Ascending aorta (tissue), 2 donors: ENCODE measurements at places on chromosomes 6 and 20. TPM values are rescaled to one million over a fixed set of nuclear protein-coding genes. Genes with fewer than 3 reads are reported as not detected.

DNA sequence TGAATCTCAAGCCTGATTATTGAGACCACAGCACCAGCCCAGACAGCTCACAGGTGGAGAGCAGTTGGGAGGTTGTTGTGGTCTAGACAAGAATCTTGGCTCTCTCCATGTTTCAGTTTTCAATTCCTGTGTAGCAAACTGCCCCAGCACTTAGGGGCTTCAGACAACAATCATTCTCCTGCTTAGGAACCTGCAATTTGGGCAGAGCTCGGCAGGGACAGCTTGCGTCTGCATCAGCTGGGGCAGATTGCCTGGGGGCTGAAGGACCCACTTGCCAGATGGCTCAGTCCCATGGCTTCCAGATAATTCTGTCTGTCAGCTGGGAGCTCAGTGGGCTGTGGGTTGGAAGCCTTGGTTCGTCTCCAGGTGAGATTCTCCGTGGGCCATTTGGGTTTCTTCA is 6.9 kb downstream of the TGM6 start:
- DNase-seq: no peak

GRCh38 chr6:83097204-83097603 is 29.7 kb downstream of the DOP1A start:
- DNase-seq: no peak

DNA sequence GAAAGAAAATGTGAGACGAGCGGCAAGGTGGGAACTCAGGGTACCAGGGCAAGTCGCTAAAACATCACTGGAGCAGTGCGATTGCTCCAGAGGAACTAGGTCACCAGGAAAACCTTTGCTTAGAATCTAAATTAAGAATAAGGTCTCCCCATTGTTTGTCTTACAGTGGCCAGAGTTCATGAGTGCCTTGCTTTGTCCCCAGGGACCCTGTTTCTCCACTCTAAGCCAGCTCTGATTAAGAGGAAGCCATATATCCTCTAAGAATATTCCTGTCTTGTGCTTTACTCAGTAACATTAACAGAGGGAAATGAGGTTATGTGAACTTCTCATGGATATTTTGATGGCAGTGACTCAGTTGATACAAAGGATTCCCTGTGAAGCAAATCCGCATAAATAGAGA is 305.8 kb downstream of the CD83 start:
- DNase-seq: no peak

GRCh38 chr20:48317578-48317977 is 510.2 kb downstream of the PREX1 start:
- DNase-seq: no peak

- no peak for DNase-seq
Measured at GRCh38 chr6:117512987-117513573, 30.6 kb downstream of the DCBLD1 start.

GRCh38 chr6:55812509-55812908 is 62.9 kb downstream of the BMP5 start:
- no peak for DNase-seq

DNA sequence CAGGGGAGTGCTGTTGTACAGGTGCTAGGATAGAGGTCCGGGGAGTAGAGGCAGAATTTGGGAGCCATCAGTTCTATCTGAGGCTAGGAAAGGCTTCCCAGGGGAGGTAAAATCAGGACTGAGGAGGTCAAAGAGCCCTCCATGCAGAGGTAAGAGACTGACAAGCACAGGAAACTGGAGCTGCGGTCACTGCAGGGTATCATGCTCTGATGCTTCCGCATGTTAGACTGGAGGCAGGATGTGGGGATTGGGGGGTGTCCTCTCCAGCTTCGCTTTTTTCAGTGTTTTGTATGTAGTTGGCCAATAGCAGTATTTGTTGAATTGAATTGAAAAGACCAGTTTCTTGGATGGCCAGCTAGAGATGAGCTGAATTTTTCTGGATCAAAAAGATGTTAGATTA is 87.8 kb downstream of the SLC22A3 start:
- no peak for DNase-seq

GRCh38 chr20:16801919-16802651 is 53.9 kb downstream of the OTOR start:
- DNase-seq: no peak

DNA sequence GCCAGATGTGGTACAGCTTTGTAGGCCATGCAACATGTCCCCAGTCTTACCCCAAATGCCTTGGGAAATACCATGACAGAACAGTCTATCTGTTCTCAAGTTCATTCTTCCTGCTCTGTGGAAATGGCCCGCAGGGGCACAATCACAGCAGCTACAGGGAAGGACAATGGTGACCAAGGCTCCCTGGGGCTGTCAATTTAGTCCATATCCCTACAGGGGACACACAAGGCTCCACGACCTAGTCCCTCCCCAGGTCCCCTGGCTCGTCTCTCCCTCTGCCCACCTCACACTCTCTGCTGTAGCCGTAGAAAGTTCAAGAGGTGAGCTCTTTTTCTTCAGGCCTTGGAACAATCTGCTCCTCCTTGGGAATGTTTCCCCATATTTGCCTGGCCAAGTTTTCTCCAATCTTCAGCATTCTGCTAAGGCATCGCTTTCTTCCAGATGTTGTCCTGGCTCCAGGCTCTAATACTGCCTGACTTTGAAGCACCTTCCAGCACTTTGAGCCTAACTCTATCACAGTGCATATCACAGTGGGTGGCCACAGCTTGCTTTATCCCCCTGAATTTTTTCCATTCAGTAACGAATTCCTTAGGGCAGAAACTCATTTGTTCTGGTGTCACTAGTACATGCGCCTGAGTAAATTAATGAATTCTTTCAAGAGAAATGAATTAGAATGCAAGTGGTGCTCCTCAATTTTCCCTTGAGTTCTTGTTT is 92.6 kb downstream of the MAP3K7 start:
- DNase-seq: no peak

GRCh38 chr6:169837529-169838250 is 86.3 kb downstream of the ERMARD start:
- no peak for DNase-seq

GRCh38 chr6:12911427-12911826 is 194.9 kb downstream of the PHACTR1 start:
- no peak for DNase-seq

- no peak for DNase-seq
Measured at GRCh38 chr6:36788186-36788585, 51.1 kb downstream of the CPNE5 start.

- DNase-seq: no peak
Measured at GRCh38 chr6:4965562-4966389, 38.1 kb downstream of the RPP40 start.

DNA sequence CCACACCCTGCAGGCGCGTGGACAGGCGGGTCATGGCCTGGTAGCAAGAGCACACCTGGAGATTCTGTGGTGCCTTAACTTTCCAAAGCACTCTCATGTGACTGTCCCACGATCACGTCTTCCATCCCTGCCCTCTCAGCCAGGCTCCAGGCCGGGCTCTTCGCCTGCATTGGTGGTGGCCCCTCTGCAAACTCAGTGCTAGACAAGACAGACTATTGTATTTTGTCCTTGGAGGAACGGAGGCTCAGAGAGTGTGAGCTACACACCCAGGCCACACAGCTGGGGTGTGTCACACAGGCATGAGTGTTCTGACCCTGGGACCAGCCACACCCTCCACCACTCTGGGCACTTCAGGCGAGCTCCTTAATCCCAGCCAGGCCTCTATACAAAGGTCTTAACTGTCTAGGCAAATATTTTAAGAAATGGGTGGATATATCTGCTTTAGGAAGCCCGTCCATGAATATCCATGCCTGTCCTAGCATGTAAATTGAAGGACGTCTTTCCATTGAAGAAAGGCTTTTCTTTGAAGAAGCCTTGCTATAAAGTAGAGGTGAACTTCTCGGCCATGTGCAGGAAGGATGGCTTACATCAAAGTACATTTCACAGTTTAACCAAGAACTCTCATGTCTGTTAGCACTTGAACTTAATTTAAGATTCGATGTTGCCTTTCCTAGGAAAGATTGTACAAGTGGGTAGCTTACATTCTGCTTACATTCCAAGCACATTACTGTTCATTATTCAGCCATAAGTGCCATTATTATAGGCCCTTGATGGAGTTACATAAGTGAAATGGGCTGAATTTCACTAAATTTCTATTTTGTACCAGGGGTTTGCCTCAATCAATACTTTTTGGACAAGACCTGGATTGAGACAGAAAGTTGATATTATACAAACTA is 263.9 kb downstream of the DLL1 start:
- no peak for DNase-seq

DNA sequence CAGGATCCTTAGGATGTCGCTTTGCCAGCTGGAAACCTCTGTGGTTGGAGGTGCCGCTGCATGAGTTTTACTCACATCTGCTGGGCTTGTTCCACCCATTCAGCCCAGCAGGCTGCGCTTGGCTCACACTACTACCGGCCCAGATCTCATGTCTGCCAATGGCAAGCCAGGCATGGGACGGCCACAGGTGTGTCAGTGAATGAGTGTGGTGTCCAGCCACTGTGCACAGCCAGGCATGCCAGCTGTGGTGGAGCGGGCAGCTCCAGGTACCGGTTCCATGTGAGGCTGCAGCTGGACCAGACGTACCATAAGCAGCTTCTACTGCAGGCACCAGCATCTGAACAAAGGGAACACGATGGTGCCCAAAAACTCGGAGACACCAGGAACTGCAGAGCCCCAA is 33.1 kb upstream of the ASF1A start:
- DNase-seq: no peak

- no peak for DNase-seq
Measured at GRCh38 chr6:68639826-68640490, 4.9 kb downstream of the ADGRB3 start.

GRCh38 chr20:33606118-33606771 is 55.9 kb upstream of the C20orf144 start:
- DNase-seq: no peak

GRCh38 chr6:10505529-10505928 is 15.6 kb upstream of the GCNT2 start:
- no peak for DNase-seq

- no peak for DNase-seq
Measured at GRCh38 chr6:160634706-160635105, 29.4 kb downstream of the LPA start.

- no peak for DNase-seq
Measured at GRCh38 chr20:53298260-53298659, 295.4 kb downstream of the ZNF217 start.

DNA sequence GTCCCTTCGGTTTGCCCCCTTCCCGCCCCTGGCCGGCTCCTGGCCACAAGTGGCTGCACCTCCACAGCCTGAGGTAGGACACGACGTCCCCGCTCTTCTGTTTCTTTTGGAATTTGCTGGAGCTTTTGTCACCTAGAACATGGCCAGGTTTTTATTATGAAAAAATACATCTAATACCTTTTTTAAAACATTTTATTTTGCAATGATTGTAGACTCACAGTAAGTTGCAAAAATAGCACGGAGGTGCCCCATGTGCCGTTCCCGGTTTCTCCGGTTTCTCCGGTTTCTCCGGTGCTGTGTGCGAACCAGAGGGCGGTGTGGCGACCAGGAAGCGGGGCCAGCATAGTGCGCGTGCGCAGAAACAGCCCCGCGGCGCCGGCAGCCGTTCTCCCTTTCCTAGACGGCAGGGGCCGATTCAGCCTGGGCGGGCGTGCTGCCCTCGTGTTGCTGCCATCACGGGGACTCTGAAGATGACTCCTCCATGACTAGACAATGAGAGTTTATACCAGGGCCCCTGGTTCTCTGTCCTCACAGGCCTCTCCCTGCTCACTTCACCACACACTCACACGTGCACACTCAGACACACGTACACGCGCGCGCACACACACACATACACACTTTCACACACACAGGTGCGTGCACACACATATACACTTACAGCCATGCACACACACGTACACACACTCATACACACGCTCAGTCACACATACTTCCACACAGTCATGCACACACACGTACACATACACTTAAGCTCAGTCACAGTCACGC is 102.1 kb downstream of the TMEM242 start:
- DNase-seq: peak; percentile 91

Gene ANKRD66
- not detected for total RNA-seq

Gene NR2E1
- not detected for total RNA-seq

Gene VAPB
- 11.1 TPM for total RNA-seq

Gene GSTA2
- not detected for total RNA-seq

Gene ULBP3
- 24.2 TPM for total RNA-seq

Gene C6orf15
- not detected for total RNA-seq

Gene ARFGAP1
- total RNA-seq: 57.0 TPM

Gene TMEM244
- total RNA-seq: not detected

Gene SLC25A27
- 11.7 TPM for total RNA-seq
